ENCODE measurements at places on chromosomes 3 and 15.

- no peak for DNase-seq
These were observed 15.5 kb upstream of the BCHE start for GRCh38 chr3:165852711-165853110.

DNA sequence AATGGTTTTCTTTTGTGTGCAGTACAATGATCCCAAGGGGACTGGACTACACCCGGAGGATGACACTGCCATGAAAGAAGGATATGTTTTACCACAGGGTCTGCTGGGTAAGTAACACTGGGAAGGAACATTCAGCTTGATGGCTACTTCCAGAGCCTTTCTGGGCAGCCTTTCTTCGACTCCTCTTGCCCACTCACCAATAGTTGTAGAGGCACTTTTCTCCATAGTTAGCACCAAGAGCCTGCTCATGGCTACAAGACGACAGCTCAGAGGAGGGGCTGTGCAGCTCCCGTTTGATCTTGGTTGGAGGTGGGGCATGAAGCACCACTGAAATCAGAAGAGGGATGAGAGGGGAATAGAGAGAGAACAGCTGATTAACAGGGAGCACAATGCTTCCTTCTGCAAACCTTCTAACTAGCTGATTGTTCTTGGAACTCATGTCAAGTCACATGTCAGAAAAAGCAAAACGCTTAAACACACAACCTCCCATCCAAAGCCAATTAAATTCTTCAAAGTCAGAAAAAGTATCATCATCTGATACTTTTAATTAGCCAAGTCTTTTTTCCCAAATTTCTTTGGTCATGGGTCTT, 27.9 kb downstream of the ETV5 start:
- no peak for DNase-seq

DNA sequence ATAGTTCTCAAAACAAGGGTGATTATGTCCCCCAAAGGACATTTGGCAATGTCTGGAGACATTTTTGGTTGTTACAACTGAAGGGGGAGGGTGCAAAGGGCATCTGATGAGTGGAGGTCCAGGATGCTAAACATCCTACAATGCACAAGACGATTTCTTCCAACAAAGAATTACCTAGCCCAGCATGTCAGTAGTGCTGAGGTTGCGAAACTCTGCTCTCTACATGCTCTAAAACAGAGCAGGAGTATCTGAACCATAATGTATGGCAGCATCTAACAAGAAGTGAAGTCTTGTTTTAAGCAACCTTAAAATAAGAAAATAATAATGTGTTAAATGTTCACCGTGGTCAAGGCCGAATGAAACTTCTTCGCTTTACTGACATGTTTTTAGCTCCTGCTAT, 7.0 kb downstream of the GYG1 start:
- no peak for DNase-seq

- no peak for DNase-seq
These were observed 15.1 kb downstream of the GRIP2 start for GRCh38 chr3:14524920-14525660.

- no peak for DNase-seq
These were observed 8.3 kb downstream of the TRIM42 start for GRCh38 chr3:140686128-140686527.

- no peak for DNase-seq
These were observed 842.8 kb downstream of the SI start for GRCh38 chr3:164235289-164236028.

GRCh38 chr15:71780115-71780976, 30.0 kb upstream of the NR2E3 start:
- DNase-seq = no peak

DNA sequence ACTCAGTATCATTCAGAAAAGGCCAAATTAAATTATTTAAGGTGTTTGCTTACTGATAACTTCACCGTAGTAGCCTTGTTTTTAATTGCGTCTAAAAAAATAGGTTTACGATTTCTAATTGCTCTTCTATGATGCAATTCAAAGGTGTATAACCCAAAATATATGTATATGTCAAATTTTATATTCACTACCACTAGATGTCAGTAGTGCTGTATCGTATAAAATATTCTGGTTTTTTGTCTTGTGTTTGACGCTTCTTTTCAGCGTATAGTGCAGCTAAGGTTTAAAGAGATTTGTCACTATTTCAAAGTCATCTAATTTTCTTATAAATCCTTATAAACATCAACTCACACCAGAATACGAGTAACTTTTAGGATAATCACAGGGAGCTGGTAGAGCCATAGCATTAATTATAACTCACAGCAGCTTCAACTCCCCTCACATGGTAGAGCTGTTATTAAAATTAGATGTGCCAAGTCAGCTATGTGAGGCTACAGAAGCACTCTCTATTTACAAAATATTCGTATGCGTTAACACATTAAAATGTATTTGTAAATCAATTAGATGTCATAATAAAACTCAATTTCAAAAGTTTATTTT, 3.5 kb downstream of the PFN2 start:
- DNase-seq = no peak

- DNase-seq = no peak
These were observed 170.6 kb upstream of the TSC22D2 start for GRCh38 chr3:150237490-150237889.

GRCh38 chr3:169052465-169053302, 610.8 kb downstream of the MECOM start:
- no peak for DNase-seq

GRCh38 chr3:152516216-152516615, 247.5 kb downstream of the MBNL1 start:
- no peak for DNase-seq

- DNase-seq = peak; percentile 33
These were observed 18.8 kb downstream of the NBEAL2 start for GRCh38 chr3:46998121-46998851.

- no peak for DNase-seq
These were observed 51.2 kb upstream of the SAMMSON start for GRCh38 chr3:69948246-69948862.

GRCh38 chr3:177448987-177449359, 251.7 kb upstream of the TBL1XR1 start:
- DNase-seq = no peak

DNA sequence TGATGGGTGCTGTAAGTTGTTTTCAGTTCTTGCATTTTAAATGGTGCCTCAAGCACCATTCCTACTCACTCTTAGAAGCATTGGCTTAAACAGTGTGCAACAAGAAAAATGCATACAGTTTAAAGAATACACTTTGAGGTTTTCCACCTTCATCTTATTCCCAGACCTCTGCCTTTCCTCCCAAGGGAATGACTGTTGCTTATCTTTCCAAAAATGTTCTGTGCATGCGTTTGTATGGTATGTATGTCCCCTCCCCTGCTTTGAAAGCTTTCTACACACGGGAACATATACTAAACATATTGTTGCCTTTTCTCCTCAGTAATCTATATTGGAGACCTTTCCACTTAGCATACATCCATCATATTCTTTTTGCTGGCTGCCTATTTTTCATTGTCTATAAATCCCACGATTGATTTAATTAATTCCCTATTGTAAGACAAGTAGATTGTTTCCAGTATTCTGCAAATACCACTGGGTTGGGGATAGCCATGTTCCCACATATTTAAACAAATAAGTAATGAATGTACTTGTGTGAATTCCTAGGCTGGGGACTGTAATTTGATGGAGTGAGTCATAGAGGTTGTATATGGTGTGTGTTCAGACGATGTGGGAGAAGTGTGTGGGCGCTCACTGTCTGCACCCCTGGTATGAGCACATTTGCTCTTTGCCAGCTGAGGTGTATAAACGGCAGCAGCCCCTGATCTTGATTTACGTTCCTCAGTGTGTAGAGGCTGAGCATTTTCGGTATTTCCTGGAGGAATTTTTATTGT, 5.8 kb downstream of the TRAK1 start:
- DNase-seq = no peak

DNA sequence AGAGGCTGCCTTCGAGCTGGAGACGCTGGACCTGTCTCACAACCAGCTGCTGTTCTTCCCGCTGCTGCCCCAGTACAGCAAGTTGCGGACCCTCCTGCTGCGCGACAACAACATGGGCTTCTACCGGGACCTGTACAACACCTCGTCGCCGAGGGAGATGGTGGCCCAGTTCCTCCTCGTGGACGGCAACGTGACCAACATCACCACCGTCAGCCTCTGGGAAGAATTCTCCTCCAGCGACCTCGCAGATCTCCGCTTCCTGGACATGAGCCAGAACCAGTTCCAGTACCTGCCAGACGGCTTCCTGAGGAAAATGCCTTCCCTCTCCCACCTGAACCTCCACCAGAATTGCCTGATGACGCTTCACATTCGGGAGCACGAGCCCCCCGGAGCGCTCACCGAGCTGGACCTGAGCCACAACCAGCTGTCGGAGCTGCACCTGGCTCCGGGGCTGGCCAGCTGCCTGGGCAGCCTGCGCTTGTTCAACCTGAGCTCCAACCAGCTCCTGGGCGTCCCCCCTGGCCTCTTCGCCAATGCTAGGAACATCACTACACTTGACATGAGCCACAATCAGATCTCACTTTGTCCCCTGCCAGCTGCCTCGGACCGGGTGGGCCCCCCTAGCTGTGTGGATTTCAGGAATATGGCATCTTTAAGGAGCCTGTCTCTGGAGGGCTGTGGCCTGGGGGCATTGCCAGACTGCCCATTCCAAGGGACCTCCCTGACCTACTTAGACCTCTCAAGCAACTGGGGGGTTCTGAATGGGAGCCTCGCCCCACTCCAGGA, 21.1 kb downstream of the NRROS start:
- DNase-seq = no peak

DNA sequence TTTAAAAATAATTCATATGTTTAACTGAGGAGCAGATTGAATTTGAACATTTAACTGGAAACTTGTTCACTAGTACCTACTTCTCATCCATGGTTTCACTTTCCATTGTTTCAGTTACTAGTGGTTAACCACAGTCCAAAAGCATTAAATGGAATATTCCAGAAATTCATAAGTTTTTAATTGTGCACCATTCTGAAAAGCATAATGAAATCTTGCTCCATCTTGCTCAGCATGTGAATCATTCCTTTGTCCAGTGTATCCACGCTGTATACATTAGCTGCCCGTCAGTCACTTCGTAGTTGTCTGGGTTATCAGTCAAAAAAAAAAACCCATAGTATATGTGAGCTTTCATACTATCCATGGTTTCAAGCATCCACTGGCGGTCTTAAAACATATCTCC, 217.6 kb downstream of the TPRG1 start:
- DNase-seq = no peak
